ENCODE measurements at places on chromosomes 7 and 10.

DNA sequence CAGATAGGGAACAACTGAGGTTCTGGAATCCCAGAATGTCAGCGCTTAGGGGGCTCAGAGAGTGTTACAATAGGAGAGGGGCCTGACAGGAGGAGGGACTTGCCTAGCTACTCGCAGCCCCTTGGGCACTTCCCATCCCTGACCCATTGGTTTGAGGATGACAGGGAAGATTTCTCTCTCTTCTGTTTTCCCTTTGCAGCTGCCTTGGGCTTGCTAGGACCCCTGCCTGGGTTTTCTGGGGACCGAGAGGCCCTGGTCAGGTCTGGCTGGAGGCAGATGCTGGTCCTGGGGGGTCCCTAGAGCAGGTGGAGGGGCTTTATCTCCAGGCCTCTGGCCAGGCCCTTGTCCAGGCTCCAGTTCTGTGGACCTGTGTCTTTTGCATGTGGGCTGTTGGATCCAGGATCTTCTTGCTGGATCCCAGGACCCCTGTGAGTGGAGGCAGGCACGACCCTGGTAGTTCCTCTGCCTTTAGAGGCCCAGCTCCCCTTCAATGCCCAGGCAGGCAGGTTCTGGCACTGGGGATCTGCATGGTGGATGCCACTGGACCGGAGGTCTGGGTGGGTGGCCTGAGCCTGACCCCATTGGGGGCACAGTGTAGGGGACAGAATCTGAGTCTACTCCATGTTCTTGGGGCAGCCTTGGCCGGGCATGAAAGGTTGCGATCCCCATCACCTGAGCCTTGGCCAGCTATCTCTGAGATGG lies 26.9 kb downstream of the RAMP3 start:
- no peak for DNase-seq

- no peak for DNase-seq
Observed at GRCh38 chr10:91886954-91887271, 22.4 kb downstream of the FGFBP3 start.

DNA sequence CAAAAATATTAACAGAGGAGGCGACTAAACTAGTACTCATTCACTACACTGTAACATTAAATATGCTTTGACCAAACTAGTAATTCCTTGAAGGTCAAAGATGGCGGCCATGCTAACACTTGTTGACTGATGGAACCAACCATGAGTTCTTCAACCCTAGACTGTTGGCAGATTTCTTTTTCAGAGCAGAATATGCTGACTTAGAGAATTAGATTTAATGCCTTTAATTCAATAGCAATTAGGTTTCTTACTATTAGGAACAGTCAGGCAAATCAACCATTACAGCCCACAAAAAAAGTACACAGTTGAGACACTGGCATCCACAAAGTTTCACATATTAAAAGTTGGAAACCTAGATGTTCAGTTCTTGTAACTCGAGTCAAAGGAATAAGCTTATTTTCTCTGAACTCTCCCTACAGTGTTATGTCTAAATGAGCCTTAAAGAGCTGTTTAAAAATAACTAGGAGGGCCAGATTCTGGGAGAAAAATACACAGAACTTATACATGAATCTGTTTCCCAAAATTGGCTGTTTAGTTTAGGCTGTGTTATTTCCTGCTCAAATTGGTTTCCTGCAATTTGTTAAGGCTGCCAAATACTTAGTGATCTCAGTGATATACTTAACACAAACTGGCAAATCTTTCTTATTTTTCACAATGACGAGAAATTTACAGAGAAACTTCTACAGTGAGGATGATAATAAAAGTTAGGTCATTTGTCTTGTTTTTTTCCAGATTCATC lies 17.6 kb downstream of the CHCHD3 start:
- no peak for DNase-seq

DNA sequence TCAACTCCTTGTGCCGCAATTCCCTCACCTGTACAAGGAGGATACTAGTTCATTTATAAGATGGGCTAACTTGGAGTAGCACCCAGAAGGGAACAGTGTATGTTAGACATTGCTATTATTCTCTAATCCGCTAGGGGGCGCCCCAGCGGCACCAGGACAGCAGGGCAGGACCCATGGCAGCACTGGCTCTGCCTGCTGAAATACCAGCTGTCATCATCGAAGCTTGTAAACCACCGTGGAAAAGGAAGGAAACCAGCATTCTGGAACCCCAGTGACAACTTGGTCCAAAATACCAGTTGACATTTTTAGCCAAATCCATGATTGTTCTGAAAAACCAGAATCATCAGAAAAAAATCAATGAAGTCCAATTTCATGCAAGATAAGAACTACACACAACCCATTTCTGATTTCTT lies 134.4 kb downstream of the ITGA8 start:
- DNase-seq, result peak; percentile 72

- no peak for DNase-seq
Observed at GRCh38 chr7:7810380-7810779, 92.0 kb upstream of the RPA3 start.

- peak; percentile 43 for DNase-seq
Observed at GRCh38 chr7:133936074-133936473, 191.1 kb upstream of the LRGUK start.

- no peak for DNase-seq
Observed at GRCh38 chr10:24574578-24575155, 149.0 kb downstream of the ARHGAP21 start.

- DNase-seq, result peak; percentile 9
Observed at GRCh38 chr7:1593091-1593866, 23.4 kb upstream of the PSMG3 start.

- peak; percentile 47 for DNase-seq
Observed at GRCh38 chr7:131225619-131226513, 101.8 kb upstream of the MKLN1 start.

- DNase-seq, result peak; percentile 95
Observed at GRCh38 chr7:6385110-6385781, 62.5 kb downstream of the DAGLB start.

- DNase-seq, result no peak
Observed at GRCh38 chr7:158923928-158924511, 67.7 kb downstream of the DYNC2I1 start.

- DNase-seq, result peak; percentile 20
Observed at GRCh38 chr7:81195033-81195432, 276.2 kb upstream of the SEMA3C start.

GRCh38 chr10:91124016-91124415 lies 96.4 kb upstream of the PCGF5 start:
- DNase-seq, result no peak

DNA sequence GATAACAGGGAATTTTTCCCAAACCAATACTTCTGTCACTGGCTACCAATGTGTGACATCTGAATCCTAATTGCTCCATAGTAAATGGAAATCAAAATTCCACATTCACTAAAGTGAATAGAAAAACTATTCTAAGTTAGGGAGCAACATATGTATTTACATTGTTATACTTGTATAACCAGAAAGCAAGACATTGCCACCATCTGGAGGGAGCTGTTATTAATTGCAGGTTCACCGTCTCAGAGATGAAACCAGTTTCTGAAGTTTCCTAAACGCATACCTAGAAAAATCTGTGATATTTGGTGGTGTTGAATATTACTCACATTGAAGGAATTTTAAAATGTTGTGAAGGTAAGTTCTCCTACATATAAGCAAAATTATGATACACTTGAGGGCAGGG lies 390.1 kb downstream of the NXPH1 start:
- no peak for DNase-seq

- DNase-seq, result no peak
Observed at GRCh38 chr10:121313119-121313875, 284.9 kb downstream of the FGFR2 start.

- no peak for DNase-seq
Observed at GRCh38 chr10:53079283-53079682, 306.7 kb upstream of the MBL2 start.

- DNase-seq, result no peak
Observed at GRCh38 chr10:12561307-12561706, 212.0 kb downstream of the CAMK1D start.

DNA sequence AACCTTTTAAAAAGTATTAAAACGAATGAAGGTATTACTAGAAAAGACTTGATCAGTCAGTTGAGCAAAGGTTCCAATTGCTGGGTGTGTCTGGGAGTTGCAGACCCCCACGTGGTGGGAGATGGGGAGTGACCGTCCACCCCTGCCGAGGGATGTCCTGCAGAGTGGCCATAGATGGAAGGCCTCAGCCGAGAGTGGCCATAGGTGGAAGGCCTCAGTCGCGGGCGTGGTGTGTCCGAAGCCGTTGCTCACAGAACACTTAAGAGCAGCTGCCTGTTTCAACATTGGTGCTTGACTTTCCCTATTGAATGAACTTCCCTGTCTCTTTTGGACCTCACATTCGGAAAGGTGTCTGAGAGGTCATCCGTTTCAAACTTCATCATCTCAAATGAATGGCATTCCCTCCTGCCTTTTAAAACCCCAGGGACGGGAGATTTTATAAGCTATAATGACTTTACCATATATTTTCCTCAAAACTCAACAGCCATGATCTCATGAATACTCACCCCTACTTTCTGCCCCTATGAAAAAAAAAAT lies 69.4 kb downstream of the CAMK1D start:
- no peak for DNase-seq

- no peak for DNase-seq
Observed at GRCh38 chr10:102453502-102453901, 2.2 kb upstream of the C10orf95 start.

GRCh38 chr10:76150876-76151288 lies 719.5 kb downstream of the LRMDA start:
- no peak for DNase-seq

- DNase-seq, result no peak
Observed at GRCh38 chr7:134088199-134088598, 38.9 kb upstream of the LRGUK start.

DNA sequence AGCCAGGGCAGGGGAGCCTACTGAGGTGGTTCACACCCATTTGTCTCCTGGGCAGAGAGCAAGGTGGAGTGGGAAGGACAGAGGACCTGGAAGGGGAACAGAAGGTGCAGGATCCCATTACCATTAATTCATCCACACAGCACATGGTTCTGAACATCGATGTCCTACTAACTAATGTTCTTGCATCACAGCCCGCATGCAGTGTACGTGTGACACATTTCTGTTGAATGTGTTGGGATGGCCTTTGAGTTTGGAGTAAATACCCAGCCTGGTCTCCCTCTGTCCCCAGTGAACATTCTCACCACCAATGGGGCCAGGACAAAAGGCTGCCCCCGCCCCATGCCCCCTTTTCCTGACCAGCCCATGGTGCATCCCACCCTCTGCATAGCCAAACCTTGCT lies 46.3 kb downstream of the FAM241B start:
- DNase-seq, result no peak

GRCh38 chr10:122703483-122704448 lies 4.1 kb upstream of the C10orf120 start:
- DNase-seq, result peak; percentile 76

- DNase-seq, result no peak
Observed at GRCh38 chr10:117609796-117610170, 67.2 kb downstream of the EMX2 start.

- peak; percentile 85 for DNase-seq
Observed at GRCh38 chr7:134811765-134812164, 32.3 kb downstream of the CALD1 start.

- DNase-seq, result no peak
Observed at GRCh38 chr7:155215576-155216325, 81.9 kb upstream of the INSIG1 start.

GRCh38 chr7:33639552-33640197 lies 265.7 kb upstream of the BMPER start:
- DNase-seq, result peak; percentile 6

- DNase-seq, result peak; percentile 43
Observed at GRCh38 chr7:95886501-95887090, 114.2 kb downstream of the DYNC1I1 start.

GRCh38 chr7:27143023-27143949 lies at the start of gene HOXA5:
TSS of gene HOXA5 (minus strand) at chr7:27143681. CDS start at chr7:27143607, 74 bp downstream.
- peak; percentile 27 for DNase-seq

DNA sequence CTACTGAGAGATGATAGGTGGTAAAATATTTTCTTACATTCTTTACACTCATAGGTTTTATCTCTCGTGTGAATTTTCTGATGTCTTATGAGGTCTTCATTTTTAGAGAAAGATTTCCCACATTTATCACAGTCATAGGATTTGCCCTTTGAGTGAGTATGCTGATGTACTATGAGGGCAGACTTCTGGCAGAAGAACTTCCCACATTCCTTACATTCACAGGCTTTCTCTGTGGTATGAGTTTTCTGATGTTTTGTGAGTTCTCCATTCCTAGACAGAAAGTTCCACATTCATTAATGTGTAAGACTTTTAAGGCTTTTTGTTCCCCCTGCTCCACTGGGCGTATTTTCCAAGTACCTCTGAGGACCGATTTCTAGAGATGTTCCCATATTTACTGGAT lies 23.5 kb downstream of the ZNF25 start:
- no peak for DNase-seq

DNA sequence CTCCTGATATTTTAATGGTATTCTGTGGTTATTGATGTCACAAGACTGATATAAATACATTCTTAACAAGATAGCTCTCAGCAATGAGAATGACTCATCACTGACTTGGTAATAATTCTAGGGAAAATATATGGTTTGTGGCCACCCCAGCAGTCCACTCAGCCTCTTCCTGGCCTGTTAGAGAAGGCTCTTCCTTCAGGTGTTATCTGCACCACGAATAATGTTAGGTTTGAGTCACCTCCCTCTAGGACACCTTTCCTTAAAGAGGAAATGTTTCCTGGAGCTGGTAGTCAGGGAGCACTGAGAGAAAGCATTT lies 163.3 kb downstream of the SVIL start:
- peak; percentile 91 for DNase-seq

GRCh38 chr7:155764438-155764793 lies 47.8 kb downstream of the SHH start:
- DNase-seq, result no peak

DNA sequence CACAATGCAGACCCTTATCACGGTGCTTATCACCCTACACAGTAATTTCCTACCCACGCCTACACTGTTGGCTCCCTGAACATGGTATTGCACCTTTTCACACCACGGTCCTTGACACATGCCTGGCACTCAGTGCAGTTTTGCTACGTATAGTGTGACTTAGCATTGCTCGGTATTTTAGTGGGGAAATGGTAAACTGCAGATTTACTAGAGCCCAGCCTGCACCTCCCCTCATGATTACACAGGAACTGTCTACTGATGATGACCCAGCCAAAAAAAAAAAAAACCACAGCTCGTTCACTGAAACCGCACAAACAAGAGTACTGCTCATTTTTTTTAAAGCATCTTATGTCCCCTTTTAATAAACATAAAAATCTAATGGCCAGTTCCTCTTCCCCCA lies 124.2 kb upstream of the ZNF746 start:
- DNase-seq, result no peak

GRCh38 chr7:149796287-149796860 lies 23.0 kb upstream of the ZNF467 start:
- no peak for DNase-seq

- DNase-seq, result peak; percentile 81
Observed at GRCh38 chr10:127148066-127148932, 48.1 kb downstream of the INSYN2A start.

DNA sequence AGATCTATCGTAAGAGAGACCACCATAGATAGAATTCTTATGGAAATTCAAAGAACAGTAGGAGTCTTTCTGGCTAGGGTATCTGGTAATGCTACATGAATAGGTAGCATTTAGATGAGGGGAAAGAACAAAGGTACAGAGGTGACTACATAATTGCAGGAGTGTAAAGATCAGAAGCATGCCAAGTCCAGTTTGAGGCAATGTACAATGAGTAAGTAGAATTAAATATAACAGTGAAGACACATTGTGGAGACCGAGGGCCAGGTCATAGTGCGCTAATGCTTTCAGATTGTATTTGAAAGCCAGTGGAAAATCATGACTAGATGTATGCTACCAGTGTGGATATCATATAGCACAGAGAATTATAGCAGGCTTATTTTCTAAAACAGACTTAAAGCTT lies 1611.6 kb upstream of the LRRTM3 start:
- no peak for DNase-seq
